ENCODE measurements at places on chromosomes 13 and 19.

DNA sequence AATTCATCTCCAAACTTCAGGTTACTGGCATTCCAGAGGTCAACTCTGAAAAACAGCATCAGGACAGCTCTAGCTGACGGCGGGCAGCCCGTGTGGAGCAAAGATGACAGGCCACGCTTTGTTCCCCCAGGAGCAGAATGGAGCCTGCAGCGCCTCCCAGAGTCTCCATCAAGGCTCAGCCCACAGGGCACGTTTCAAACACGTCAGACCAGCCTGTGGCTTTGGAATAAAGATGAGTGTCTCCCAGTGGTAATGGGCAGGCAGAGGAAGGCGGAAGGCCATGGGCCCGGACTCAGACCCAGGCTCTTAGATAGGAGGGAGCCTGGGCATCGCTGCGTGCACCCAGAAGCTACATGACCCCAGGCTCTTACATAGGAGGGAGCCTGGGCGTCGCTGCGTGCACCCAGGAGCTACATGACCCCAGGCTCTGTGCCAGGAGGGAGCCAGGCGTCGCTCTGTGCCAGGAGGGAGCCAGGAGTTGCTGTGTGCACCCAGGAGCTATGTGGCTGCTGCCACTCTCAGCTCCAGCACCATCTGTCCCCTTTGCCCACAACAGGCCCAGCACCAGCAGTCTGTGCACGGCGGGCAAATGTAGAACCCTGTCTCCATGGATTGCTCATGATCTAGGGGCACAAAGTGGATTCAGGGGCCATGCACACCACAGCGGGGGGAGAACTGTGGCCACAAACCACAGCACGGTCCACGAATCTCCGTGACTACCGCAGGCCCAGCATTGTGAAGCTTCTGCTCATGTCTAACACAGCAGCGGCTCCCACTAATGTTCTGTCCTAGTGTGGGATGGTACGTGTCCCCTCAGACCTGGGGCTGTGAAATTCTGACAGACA is 47.8 kb upstream of the C13orf46 start:
- peak; percentile 78 for DNase-seq

- DNase-seq: no peak
Measured at GRCh38 chr19:757811-758668, 7.1 kb downstream of the MISP start.

DNA sequence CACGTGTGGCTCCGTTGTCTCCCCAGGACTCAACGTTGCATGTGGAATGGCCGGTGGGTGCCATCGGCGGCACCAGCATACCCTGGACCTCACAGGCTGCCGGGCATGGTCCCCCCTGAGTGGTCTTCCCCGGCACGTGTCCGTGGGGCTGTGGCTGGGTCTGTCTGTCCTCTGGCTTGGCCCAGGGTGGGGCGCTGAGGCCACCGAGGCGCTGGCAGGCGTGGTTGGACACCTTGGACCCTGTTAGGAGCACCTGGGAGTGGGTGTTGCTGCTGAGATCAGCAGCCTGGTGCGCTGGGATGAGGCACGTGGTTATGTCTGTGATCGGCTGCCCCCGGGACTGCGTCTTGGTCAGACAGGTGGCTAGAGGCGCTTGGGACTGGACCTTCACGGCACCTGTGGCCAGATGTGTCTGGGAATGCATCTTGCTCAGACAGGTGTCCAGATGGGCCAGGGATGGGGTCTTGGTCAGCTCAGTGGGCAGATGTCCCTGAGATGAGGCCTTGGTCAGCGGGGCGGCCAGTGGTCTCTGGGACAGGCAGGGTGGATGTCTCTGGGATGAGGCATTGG is 9.2 kb downstream of the IQCN start:
- no peak for DNase-seq

DNA sequence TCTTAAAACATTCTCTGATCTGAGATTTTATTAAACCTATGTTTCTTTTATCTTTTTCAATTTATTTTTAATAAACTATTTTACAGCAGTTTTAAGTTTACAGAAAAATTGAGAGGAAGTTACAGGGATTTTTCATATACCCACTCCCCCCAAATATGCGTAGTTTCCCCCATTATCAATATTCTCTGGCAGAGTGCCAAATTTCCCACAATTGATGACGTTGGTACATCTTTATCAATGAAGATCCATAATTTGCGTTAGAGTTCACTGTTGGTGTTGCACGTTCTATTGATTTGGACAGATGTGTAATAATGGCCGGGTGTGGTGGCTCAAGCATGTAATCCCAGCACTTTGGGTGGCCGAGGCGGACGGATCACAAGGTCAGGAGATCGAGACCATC is 1063.0 kb upstream of the ATXN8OS start:
- no peak for DNase-seq

GRCh38 chr13:34174671-34175145 is 356.8 kb downstream of the RFC3 start:
- no peak for DNase-seq

DNA sequence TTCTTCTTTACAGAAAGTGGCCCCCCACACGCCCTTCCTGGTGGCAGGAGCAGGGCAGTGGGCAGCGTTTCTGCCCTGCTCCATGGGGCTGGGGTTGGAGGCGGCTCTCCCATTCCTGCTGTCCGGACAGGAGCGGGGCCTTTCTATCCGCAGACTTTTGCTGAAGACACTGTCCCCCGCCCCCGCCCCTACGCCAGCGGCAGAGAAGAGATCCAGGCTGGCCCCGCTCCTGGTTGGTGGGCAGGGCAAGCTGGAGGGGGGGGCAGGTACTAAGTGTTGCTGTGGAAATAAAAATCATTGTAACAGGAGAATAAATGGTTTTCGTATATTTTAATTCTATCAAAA is 81.7 kb downstream of the ZNF429 start:
- no peak for DNase-seq

- DNase-seq: no peak
Measured at GRCh38 chr13:28322256-28322905, 172.5 kb downstream of the FLT1 start.

- no peak for DNase-seq
Measured at GRCh38 chr13:108985166-108985565, 355.8 kb downstream of the MYO16 start.

DNA sequence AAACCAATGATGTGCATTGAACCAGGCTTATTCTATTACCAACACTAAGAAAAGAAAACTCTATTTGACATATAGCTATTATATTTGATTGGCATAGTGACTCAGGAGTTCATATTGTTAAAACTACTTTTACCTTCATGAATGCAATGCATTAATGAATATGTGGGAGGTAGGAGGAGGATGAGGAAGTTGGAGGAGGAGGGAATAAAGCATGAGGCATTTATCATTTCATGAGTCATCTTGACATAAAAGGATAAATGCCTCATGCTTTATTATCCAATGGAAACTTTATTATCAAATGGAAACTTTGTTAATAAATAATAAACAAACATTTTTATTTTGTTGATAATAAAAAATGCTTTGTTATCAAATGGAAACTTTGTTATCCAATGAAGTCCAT is 116.5 kb downstream of the SPRY2 start:
- DNase-seq: no peak

GRCh38 chr19:55650602-55651230 is 2.7 kb downstream of the CCDC106 start:
- DNase-seq: no peak

GRCh38 chr19:45528149-45528743 is 21.0 kb downstream of the VASP start:
- no peak for DNase-seq

DNA sequence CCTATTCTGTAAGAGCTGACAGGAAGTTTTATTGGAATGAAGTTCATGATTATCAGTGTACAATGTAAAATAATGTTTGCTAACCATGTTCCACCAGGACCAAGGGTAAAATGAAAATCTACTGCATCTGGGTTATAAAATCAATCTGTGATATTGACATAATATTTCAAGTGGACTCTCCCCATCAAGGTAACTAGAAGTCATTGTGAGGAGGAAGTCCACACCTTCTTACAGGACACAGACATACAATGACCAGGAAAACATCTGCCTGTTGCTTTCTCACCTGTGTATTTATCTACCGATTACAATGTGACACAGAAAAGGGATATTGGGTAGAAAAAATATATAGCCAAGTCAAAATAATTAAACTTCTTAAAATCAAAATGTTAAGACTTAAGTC is 140.7 kb upstream of the RFC3 start:
- DNase-seq: no peak

GRCh38 chr13:24304620-24305019 is 4.8 kb upstream of the C1QTNF9 start:
- no peak for DNase-seq

GRCh38 chr19:48290771-48291488 is 21.0 kb downstream of the ZNF114 start:
- peak; percentile 57 for DNase-seq
